ENCODE measurements at places on chromosomes 6 and 20. TPM values are rescaled to one million over a fixed set of nuclear protein-coding genes. Genes with fewer than 3 reads are reported as not detected.

HDGFL1 gene
- total RNA-seq: not detected

TREM1 gene
- total RNA-seq: not detected

PKHD1 gene
- total RNA-seq: 0.02 TPM

DNA sequence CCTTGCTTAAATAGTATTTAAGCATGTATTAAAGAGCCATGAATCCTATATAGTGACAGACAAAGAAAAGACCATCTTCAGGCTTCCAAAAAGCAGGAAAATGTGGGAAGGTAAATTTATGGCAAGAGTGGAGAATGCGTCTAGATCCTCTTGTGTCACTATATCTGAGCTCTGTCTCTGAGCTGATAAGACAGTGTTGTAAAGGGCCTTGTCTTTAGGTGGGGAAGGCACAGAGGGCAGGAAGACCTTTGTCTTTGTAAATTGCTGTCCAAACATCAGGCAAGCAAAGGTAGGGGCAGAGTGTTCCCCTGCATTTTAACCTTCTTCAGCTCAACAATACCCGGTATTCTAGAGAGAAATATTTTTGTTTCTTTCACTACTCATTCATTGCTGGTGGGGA, 33.9 kb upstream of the MBOAT1 start:
- no peak for DNase-seq

Data from M059J (cell line).